ENCODE measurements at places on chromosomes 4 and X. TPM values are rescaled to one million over a fixed set of nuclear protein-coding genes. Genes with fewer than 3 reads are reported as not detected.

The GPC3 gene
- 3.3 TPM for total RNA-seq

The TEX13D gene
- not detected for total RNA-seq

The MTTP gene
- under 0.01 TPM for total RNA-seq

The PGAM4 gene
- not detected for total RNA-seq

The FAM9B gene
- total RNA-seq: not detected

The LEF1 gene
- 1.2 TPM for total RNA-seq

The MAB21L2 gene
- 0.43 TPM for total RNA-seq

The POU3F4 gene
- total RNA-seq: not detected

The TAF7L gene
- total RNA-seq: 1.3 TPM

The BANK1 gene
- 1.4 TPM for total RNA-seq

The FGF5 gene
- total RNA-seq: 5.8 TPM

The ZNF630 gene
- 1.5 TPM for total RNA-seq

Measured in epithelial cell of proximal tubule (primary cell).